Lung (tissue), 17 donors: ENCODE measurements at places on chromosomes 2 and 18.
A peak's percentile ranks its signal among the peaks of the same experiment; 100 is the strongest.

- no peaks in the 10 kb centered on the region for H3K27me3 ChIP-seq
- no peak overlapping the region for H3K27ac ChIP-seq
- H3K4me1 ChIP-seq, result peaks cover 2% of the 10 kb centered on the region
- DNase-seq, result no peak
Observed at GRCh38 chr2:3466966-3467365, 52.4 kb downstream of the ADI1 start.

GRCh38 chr2:178863856-178864620, 56.8 kb upstream of the TTN start:
- peaks cover 12% of the 10 kb centered on the region for H3K4me1 ChIP-seq
- peak; percentile 64 for DNase-seq
- no peak overlapping the region for H3K4me3 ChIP-seq
- no peaks in the 10 kb centered on the region for H3K36me3 ChIP-seq

DNA sequence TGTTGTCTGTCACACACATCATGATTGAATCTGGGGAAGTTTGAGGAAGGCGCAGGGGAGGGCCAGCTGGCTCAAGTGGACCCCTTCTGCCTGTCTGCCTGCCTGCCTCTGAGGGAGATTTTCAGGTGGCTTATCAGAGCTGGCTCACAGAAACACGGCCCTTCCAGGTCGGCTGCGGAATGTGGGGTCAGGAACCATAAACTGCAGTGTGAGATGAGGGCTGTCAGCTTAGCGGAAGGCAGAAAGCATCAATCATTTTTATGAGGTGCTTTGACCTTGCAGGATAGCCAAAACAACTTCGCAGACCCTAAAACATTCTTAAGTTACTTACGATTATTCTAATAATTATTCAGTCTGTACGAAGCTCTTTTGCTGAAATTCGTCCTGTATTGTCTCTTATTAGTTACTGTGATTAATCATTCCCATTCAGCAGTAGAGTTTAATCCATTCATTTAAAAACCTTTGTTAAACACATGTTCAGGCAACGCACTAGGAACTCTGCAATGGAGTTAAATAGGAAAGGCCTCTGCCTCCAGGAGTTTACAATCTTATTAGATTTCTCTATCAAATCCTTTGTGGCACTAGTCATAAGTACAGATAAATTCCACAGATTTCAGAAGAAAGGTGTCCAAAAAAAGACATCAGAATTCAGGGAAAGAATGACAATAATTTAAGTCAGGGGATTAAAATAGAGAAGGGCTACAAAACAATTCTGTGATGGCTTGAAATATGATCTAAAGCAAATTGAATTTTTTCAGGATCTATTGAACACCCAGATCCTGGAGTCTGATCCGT, 371.6 kb downstream of the HRH4 start:
- H3K4me3 ChIP-seq, result no peak overlapping the region
- DNase-seq, result peak; percentile 24
- peaks cover 23% of the 10 kb centered on the region for H3K4me1 ChIP-seq
- H3K27me3 ChIP-seq, result no peaks in the 10 kb centered on the region
- H3K27ac ChIP-seq, result no peak overlapping the region
- no peaks in the 10 kb centered on the region for H3K36me3 ChIP-seq

DNA sequence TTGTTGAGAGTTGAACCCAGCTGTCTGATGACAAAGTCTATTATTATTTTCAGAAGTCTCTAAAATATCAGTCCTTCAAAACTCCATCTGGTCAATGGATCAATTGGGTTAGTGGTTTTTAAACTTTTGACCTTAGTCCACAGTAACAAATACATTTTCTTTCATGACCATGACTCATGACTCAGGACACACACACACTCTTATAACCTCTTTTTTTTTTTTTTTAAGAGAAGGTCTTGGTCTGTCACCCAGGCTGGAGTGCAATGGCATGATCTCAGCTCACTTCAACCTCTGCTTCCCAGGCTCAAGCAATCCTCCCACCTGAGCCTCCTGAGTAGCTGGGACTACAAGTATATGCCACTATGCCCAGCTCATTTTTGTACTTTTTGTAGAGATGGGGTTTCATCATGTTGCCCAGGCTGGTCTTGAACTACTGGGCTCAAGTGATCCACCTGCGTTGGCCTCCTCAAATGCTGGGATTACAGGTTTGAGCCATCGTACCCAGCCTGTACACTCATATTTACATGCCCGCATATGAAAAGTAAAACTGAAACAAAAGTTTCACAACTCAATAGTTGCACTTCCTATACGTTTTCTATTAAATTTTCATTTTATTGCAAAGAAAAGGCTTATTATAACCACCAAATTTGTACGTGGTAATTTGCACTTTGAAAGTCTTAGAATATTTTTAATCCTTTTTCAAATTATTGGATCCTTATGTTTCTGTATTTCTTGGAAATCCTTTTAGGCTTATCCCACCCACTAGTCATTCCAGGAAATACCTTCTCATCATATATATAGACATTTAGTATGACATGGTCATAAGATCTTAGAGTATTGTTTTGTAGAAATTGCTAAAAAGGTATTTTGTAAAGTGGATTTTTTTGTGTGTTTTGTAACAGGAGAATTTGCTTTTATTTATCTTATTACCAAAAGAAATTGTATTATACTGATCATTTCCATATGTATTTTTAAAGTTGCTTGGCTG, 199.0 kb downstream of the LPIN1 start:
- H3K36me3 ChIP-seq, result no peaks in the 10 kb centered on the region
- H3K27me3 ChIP-seq, result no peaks in the 10 kb centered on the region
- H3K4me3 ChIP-seq, result no peak overlapping the region
- no peak for DNase-seq
- no peak overlapping the region for H3K27ac ChIP-seq
- no peaks in the 10 kb centered on the region for H3K4me1 ChIP-seq

GRCh38 chr2:215360596-215360995, 48.7 kb downstream of the ATIC start:
- H3K27me3 ChIP-seq, result no peaks in the 10 kb centered on the region
- no peak overlapping the region for H3K4me3 ChIP-seq
- no peak for DNase-seq
- H3K36me3 ChIP-seq, result peaks cover 43% of the 10 kb centered on the region
- no peaks in the 10 kb centered on the region for H3K4me1 ChIP-seq

- no peak overlapping the region for H3K27ac ChIP-seq
- no peak overlapping the region for H3K4me3 ChIP-seq
- H3K36me3 ChIP-seq, result no peaks in the 10 kb centered on the region
- no peaks in the 10 kb centered on the region for H3K4me1 ChIP-seq
- DNase-seq, result no peak
- no peaks in the 10 kb centered on the region for H3K27me3 ChIP-seq
Observed at GRCh38 chr2:60391649-60392375, 161.6 kb downstream of the BCL11A start.

DNA sequence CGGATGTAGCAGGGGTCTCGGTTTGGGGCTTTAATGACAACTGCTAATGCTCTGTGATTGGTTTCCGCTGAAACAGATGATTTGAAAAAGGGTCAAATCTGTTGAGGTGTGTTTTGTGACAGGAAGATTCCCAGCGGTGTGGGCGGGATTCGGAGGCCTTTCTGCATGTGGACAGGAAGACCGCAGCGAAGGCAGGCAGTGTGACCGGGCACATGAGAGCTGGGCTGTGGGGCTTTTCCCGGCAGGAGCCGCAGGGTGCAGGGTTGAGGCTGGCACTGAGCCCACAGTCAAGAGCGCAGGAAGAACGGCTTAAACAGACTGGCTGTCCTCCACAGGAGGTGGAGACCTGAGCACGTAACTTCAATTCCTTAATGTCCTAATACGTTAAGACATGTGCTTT, 180.0 kb upstream of the TPO start:
- DNase-seq, result peak; percentile 12
- H3K4me1 ChIP-seq, result no peaks in the 10 kb centered on the region
- H3K27ac ChIP-seq, result no peak overlapping the region
- H3K36me3 ChIP-seq, result no peaks in the 10 kb centered on the region
- no peaks in the 10 kb centered on the region for H3K27me3 ChIP-seq

DNA sequence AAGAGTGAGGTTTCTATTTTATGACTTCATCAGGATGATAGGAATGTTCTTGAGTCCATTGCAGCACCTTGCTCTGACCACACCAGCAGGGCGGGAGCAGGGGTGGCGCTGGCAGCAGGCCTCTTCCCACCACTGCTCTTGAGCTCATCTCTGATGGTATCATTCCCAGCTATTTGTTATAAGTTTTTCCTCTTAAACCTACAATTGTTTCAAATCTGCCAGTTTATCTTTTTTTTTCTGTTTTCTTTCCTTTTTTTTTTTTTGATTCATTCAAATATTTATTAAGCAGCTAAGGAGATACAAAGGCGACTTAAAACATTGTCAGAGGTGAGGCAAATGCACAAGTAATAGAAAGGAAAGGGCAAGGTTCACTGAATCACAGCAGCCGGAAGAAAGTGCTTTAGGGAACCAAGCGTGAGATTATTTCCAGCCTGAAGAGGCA, 28.7 kb downstream of the NIFK start:
- H3K4me3 ChIP-seq, result no peak overlapping the region
- no peaks in the 10 kb centered on the region for H3K27me3 ChIP-seq
- H3K27ac ChIP-seq, result no peak overlapping the region
- no peak for DNase-seq
- no peaks in the 10 kb centered on the region for H3K36me3 ChIP-seq
- no peaks in the 10 kb centered on the region for H3K4me1 ChIP-seq

DNA sequence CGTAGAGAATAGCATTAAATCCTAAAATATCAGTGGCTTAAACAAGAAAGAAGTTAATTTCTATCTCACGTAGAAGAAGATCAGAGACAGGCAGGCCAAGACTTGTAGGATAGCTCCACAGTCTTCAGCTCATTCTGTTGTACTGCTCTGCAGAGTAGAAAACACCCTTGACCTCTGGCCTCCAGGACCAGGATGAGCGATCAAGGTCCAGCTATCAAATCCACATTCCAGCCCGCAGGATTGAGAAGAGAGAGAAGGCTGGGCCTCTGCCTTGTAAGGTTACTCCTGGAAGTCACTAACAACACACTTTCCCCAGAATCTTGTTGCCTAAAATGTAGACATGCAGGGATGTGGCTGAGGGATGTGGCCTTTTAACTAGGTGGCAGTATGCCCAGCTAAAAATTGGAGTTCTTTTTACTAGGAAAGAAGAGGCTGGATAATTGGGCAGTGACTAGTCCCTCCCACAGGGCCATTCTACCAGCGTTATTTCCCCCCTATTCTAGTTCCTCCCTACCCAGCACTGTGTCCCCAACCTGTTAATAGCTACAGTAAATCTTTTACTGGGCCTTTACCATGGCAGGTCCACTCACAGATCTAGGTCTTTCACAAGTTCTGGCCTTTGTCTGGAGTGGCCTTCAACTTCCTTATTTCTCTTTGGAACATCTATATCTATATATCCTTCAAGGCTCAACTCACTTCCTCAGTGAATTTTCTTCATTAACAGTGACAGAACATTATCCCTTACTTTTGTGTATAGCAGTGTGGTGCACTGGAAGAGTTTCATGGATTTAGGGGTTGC, 165.0 kb downstream of the DIS3L2 start:
- no peak for DNase-seq
- H3K4me3 ChIP-seq, result no peak overlapping the region
- H3K27me3 ChIP-seq, result no peaks in the 10 kb centered on the region

- H3K27ac ChIP-seq, result no peak overlapping the region
- H3K36me3 ChIP-seq, result no peaks in the 10 kb centered on the region
- peak; percentile 92 for DNase-seq
- H3K4me3 ChIP-seq, result no peak overlapping the region
- H3K27me3 ChIP-seq, result no peaks in the 10 kb centered on the region
Observed at GRCh38 chr2:18987592-18988073, 370.8 kb downstream of the OSR1 start.

DNA sequence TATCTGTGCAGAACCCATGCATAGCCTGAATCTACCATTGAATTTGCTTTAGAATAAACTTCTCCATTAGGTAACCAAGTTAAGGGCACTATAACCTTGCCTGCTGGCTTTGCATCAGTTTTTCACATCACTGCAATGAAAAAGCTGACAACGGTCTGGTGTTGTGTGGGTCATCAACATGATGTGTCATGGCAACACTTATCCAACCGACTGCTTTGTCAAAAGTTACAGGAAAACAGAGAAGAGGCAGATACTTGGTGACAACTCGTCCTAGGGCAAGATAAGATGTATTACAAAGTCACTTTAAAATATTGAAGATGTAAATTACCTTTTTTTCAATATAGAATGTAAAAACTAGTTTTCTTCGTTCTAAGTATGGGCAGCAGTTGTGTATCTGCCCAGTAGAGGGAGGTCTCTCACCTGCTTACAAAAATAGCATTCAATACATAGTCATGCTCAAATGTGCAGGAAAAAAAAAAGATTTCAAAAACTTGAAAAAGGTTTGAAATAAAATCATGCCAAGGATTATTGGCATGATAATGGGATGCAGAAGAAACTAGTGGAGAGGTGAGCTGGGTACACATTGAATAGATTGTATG, 96.3 kb downstream of the EVA1A start:
- H3K27me3 ChIP-seq, result no peaks in the 10 kb centered on the region
- peak; percentile 65 for DNase-seq
- H3K27ac ChIP-seq, result no peak overlapping the region
- peaks cover 10% of the 10 kb centered on the region for H3K4me1 ChIP-seq
- no peak overlapping the region for H3K4me3 ChIP-seq

DNA sequence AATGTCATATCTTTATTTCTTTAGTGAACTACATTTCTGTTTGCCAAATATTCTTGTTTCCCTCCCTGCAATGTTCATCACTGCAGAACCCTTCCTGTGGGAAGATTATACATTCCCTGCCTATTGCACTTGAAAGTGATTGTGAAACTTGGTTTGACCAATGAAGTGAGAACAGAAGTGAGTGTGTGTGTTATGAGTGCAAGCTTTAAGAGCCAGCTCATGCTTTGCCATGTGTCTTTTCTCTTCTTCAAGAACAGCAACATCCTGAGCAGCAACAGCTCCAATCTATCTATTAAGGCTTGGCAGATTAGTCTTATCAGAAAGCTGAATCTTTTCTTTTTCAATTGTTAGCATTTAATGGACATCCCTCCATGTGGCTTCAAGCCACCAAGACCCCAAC, 42.0 kb upstream of the UBE2E3 start:
- no peaks in the 10 kb centered on the region for H3K4me1 ChIP-seq
- peak; percentile 96 for DNase-seq
- no peaks in the 10 kb centered on the region for H3K27me3 ChIP-seq
- H3K4me3 ChIP-seq, result no peak overlapping the region
- no peaks in the 10 kb centered on the region for H3K36me3 ChIP-seq
- H3K27ac ChIP-seq, result no peak overlapping the region

DNA sequence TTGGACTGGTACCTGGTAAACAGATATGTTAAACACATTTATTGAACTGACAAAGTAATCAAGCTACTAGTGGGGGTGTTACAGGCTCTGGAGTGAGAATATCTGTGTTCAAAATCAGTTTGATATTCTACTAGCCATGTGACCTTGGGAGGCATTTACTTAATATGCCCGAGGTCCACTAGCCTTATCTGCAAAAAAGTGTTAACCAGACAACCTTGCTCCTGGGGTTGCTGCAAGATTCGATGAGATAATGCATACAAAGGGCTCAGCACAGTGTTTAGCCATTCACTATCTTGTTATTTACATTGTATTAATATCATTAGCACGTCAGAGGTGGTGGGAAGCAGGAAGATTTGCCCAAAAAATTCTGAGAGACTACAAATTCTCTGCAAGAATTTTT, 103.3 kb downstream of the CDH2 start:
- no peak overlapping the region for H3K27ac ChIP-seq
- H3K4me3 ChIP-seq, result no peak overlapping the region
- no peaks in the 10 kb centered on the region for H3K4me1 ChIP-seq
